Left renal cortex interstitium (tissue), 4 donors: ENCODE measurements at places on chromosomes 1 and 21. TPM values are rescaled to one million over a fixed set of nuclear protein-coding genes. Genes with fewer than 3 reads are reported as not detected.

DNA sequence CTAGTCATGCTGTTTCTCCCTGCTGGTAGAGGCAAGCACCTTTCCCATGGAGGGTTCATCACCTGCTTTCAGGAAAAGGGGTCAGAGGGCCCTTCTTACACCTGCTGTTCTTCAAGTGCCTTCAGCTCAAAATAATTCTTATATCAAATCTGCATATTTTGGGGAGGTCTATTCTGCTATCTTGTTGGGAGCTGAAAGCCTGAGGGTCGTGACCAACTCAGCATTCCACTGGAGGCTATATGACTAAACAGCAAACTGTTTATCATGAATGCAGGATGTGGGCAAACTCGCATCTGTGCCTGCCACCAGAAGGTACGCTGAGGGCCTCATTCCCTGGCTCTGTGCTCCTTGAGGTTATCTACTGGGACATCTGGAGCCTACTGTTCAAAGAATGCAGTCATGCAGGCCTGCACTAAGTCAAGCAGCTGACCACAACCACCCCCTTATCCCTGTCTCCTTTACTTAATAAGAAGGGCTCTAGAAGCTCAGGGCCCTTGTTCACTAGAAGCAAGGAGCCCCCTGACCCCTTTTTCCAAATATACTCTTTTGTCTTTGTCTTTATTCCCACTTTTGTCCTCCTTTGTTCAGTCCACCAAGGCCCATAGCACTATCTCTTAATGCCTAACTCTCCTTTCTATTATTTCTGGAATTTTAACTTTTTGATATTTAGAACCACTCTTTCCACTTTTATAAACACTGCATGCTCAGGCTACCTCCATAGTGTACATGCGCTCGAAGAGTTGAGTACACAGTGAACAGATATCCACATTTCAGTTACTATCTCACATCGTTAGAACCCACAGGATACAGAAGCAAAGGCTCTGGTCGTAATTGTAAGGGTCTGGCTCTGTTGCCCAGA lies 4.5 kb upstream of the TRIM17 start:
- DNase-seq, result no peak

GRCh38 chr1:230827801-230828200 lies 40.5 kb downstream of the C1orf198 start:
- DNase-seq, result no peak

- DNase-seq, result no peak
These were observed 474.5 kb upstream of the BEND5 start for GRCh38 chr1:49251019-49251784.

SPRR2A gene
- not detected for polyA plus RNA-seq

ADORA1 gene
- polyA plus RNA-seq, result 8.7 TPM

DNA sequence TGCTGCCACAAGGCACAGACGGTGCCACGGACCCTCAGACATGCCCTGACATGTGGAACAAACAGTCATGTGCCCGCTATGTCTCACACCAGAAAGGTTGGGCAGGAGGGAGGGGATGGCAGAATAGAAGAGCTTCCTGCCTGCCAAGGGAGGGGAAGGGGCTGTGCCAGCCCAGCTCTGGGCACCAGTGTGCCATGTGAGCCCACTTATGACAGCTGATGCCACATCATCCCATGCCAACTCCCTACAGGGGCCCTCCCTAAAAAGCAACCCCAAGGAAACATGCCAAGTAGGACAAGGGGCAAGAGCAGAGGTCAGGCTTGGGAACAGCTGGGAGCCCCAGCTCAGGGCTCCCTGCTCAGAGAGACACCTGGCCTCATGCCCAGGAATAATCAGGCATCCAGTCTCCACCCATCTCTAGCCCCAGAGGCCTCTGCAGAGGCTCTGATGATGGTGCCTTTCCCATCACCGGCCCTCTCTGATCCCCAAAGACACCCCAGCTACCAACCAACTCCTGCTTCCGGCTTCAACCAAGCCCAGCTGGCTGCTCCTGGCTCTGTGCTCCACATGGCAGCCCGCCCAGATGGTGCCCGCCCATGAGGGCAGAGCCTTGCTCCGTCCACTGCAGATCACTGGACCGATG lies 10.3 kb downstream of the ADGRB2 start:
- no peak for DNase-seq

GRCh38 chr1:167648978-167649744 lies 19.1 kb downstream of the RCSD1 start:
- DNase-seq, result no peak

SLC5A3 gene
- 45.4 TPM for polyA plus RNA-seq

DNA sequence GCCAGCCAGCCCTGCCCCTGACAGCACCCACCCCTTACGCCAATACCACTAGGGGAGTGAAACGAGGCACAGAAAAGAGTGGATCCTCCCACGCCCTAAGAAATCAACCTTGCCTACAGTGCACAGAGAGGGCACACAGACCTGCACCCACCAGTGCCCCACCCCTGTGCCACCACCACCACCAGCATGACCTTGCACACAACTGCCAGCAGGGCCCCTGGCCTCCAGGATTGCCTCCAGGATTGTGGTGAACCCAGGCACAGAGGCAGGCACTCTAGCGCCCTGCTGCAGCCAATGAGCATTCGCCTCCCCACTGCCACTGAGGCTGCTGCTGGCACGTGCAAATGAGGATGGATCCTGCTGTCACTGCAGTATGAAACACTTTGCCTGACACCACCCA lies 23.5 kb upstream of the SGIP1 start:
- no peak for DNase-seq

DNA sequence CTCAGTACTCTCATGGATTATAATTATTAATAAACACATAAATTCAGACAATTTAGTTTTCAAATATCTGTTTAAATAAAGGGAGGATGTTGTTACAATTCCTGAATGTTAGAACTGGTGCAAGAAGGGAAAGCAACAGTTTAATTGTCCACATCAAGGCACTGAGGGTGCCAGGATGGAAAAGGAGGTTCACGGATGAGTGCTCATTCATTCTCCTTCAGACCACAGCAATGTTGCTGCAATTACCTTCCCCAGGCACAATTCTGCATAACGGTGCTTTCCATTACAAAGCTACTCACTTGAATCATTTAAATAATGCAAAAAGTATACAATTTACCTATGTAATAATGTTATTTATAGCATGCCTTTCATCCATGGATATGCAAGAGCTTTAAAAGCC lies 52.3 kb upstream of the COG2 start:
- DNase-seq, result no peak

- DNase-seq, result no peak
These were observed 17.4 kb downstream of the MAST2 start for GRCh38 chr1:45820788-45821187.

DNA sequence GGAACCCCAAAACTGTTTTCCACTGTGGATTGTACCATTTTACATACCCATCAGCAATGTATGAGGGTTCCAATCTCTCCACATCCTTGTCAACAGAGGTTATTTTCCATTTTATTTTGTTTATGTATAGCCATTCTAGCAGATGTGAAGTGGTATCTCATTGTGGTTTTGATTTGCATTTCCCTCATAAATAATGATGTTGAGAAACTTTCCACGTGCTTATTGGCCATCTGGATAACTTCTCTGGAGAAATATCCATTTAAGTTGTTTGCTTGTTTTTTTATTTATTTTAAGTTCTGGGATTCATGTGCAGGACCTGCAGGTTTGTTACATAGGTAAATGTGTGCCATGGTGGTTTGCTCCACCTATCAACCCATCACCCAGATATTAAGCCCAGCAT lies 280.2 kb upstream of the USP25 start:
- DNase-seq, result no peak

RCSD1 gene
- polyA plus RNA-seq, result 13.1 TPM

DNA sequence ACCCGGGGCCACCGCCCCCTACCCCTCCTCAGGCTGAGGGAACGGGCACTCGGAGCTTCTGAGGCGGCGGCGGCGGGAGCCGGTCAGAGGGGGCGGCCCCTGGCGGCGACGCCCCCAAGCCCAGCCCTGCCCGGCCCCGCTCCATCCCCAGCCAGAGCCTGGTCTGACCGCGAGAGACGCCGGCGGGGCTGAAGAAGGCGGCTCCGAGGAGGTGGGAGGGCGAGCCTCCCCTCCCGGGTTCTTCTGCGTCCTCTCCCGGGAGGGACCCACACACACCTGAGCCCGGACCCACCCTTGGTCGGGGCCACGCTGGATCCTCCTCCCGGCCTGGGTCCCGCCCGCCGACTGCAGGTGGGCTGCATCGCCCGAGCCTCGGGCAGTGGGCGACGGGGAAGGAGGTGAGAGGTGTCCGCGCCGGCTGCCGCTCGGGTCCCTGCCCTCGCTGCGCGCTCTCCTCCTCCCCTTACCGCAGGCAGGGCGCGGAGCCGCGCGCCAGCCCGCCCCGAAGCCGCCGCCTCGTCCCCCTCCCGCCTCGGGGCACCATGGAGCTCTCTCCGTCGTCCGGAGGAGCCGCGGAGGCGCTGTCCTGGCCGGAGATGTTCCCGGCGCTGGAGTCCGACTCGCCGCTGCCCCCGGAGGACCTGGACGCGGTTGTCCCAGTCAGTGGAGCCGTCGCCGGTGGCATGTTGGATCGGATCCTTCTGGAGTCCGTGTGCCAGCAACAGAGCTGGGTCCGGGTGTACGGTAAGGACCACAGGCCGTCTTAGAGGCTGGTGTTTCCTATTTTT lies at the start of gene RASAL2:
TSS of gene RASAL2 (plus strand) at position 154 of the 788 bp plus-strand sequence. CDS start at position 543, 389 bp downstream.
- DNase-seq, result peak; percentile 51

DNA sequence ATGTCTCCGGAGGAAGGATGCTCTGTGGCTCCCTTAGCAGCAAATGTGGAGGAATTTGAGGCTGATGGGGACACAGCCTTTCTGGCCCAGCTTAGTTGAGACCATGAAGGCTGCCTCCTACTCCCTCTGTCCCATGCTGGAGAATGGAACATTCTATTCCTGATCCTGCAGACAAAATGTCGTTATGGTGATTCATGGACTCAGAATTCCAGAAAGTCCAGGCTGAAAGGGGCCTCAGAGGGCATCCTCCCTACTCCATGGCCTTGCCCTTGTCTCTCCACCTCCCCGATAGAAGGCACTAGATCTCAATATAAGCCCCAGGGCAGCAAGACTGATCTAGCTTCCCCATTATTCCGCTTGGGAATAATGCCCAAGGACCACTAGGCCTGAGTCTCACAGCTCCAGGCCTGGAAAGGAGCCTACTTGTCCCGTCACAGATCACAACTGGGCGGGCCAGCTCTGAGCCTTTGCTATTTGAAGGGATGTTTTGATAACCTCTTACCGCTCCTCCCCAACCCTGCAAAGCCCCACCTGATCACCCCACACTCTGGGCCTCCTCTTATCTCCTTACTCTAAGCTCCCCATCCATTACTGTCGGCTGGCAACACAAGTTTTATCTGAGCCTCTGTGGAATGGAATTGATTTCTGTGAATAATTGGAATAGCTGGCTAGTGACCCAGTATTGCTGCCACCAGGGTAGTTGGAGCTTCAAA lies 52.8 kb upstream of the TRABD2B start:
- DNase-seq, result no peak

DNA sequence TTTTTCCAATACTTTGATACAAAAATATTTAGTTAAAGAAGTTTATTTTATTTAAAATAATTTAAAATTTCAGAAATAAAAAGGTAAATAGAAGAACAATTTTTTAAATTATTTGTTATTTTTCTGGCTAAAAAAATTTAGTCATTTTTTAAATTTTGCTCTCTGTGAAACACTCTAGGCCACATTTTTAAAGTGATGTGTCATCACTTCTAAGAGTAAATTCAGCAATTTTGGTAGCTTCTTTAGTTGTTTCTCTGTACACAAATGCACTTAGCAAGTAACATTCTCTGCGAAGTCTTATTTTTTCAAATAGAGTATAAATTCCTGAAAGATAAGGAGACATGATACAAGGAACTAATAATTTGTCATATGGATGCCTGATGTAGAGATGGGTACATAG lies 760.0 kb upstream of the PRMT6 start:
- no peak for DNase-seq

FMO5 gene
- polyA plus RNA-seq, result 9.3 TPM

DNA sequence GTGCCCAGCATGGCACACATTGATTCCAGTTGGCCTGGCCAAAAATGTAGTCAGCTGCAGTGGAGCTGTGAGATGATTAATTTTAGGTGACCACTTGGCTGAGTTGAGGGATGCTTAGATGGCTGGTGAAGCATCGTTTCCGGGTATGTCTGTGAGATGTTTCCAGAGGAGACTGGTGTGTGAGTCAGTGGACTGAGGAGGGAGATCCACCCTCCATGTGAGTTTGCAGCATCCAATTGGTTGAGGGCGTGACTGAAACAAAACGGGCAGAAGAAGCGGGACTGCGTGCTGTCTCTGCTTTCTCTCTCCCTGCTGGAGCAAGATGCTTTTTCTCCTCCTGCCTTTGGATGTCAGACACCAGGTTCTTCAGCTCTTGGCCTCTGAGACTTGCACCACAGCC lies 68.2 kb upstream of the DSCAM start:
- no peak for DNase-seq

DNA sequence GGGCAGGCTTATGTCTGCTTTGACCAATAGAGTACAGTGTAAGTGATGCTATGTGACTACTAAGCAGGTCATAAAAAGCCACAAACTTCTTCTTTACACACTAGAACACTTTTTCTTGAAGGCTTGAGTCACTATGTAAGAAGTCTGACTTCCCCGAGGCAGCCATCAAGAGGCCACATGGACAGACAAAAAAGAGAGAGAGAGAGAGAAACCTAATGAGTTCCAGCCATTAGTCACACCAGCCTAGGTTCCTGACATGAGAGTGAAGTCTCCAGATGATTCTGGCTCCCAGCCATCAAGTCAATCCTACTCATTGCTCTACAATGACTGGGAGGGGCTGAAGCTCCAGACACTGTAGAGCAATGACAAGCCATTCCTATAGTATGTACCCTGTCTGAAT lies 101.4 kb downstream of the LHX9 start:
- no peak for DNase-seq

GRCh38 chr21:39658066-39658465 lies 45.3 kb downstream of the B3GALT5 start:
- no peak for DNase-seq

C1orf141 gene
- polyA plus RNA-seq, result not detected

CDCA8 gene
- 16.7 TPM for polyA plus RNA-seq

DNA sequence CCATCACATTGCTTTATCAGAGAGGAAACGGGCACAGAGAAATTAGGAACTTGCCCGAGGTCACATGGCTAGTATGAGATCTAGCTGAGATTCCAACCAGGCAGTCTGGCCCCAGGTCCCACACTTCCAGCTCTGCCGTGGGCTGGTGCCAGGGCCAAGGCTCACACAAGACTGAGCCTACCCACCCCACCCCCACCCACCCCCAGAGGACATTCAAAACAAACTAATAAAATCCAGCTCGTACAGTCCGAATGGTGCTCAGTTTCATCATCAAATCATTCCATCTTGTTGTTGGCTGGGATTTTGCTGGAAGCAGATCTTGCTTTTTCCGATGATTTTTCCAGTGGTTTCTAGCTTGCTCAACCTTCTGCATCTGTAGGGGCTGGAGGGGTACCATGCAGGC lies 27.9 kb downstream of the MATN1 start:
- DNase-seq, result no peak

DNA sequence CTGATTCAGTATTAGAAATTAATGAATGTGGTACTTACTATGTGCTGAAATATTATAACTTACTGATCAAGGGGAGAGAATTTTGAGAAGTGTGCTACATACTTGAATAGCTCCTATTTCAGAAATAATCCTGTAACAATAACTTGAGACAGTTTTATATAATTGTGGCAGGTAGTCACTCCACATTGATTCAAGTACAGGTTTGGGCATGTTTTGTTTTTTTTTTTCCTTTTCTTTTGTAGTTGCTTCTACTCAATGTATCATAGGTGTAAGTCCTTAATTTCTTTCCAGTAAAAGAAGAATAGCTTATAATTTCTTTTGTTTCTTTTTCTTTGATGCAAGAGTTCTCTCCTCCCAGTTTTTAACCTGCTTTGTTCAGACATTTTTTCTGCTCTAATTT lies 86.1 kb upstream of the ADGRL2 start:
- no peak for DNase-seq
